ENCODE measurements at places on chromosomes 7 and 10.

GRCh38 chr7:157065046-157065445 lies 54.6 kb upstream of the MNX1 start:
- DNase-seq, result no peak

DNA sequence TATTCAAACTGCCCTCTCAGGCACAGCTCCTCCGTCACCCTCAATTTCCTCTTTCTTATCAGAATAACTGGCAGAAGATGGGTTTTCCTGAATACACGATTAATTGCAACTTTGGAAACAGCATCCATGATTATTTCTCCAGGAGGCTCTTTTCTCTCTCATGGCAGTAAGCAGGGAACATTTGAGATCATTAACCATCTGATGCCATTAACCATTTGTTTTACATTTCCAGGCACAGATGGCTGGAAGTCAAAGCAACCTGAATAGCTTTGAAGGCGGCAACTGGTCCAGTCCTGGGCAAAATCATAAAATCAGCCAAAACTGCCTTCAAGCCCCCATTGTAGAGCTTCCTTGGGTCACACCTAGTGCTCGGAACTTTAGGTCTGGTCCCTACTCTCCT lies 289.5 kb upstream of the AOAH start:
- DNase-seq, result no peak

DNA sequence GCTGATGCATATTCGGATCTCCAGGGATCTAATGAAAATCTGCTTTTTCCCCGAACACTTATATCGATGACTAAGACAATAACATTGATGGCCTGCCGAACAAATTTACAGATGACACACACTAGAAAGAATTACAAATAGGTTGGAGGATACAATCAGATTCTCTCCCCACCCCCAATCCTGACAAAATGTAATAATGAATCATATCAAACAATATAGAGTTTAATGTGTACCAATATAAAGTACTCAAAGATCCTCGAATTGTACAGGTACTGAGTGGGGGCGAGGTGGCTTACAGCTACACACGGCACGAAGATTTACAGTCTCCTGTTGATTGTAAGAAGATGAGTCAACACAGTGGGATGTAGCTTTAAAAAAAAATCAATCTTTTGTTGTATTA lies 182.7 kb upstream of the MKLN1 start:
- no peak for DNase-seq

DNA sequence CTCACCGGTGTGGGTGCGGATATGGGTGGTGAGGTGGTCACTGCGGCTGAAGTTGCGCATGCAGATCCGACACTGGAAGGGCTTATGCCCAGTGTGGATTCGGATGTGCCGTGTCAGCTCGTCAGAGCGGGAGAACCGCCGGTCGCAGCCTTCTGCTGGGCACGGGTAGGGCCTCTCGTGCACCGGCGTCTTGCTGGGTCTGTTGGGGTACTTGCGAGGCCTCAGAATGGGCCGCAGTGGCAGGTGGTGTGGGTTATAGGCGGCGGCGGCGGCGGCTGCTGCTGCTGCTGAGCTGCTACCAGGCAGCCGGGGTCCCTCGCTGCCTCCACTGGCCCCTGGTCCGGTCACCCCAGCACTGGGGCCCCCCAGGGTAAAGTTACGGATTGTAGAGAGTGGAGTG lies 2.7 kb downstream of the EGR2 start:
- DNase-seq, result no peak

GRCh38 chr10:122128357-122128756 lies 139.4 kb downstream of the TACC2 start:
- DNase-seq, result peak; percentile 47

GRCh38 chr7:1679966-1680730 lies 10.1 kb downstream of the ELFN1 start:
- DNase-seq, result no peak

DNA sequence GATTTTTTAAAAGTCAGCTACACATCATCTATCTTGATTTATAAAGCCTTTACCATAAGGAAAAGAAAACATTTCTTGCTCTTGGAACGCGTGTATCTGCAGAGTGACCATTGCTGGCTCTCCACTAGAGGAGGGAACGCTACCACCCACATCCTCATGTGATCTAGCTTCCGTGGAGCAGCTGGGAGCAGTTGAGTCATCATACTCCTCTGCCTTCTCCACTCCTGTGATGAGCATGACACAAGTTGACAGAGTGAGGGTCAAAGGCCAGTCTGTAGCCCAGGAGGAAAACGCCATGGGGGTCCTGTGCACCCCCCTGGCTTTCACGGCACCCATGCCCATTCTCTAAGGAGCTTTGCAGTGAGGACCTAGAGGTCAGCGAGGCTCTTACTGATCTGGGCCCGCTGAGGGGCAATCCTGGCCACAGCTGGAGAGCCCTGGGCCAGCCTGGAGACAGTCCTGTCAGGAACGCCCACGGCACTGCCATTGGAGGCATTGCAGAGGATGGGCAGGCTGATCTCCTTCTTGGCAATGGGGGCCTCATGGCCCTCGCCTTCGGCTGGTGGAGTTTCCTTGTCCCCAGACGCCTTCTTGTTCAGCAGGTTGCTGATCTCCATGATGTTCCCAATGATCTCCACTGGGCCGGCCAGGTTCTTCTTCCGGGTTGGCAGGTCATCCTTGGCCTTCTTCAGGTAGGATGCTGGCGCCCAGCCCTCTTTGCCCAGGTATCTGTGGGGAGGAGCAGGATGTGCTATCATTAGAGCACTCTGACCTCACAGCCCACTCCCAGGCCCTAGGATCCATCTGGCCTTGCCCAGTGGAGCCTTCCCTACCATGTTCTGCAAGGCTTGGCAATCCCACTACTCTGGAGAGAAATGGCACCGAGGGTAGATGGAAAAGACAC lies 119.2 kb downstream of the NEURL1 start:
- peak; percentile 81 for DNase-seq

GRCh38 chr7:27693794-27694193 lies 31.1 kb upstream of the HIBADH start:
- DNase-seq, result peak; percentile 30

DNA sequence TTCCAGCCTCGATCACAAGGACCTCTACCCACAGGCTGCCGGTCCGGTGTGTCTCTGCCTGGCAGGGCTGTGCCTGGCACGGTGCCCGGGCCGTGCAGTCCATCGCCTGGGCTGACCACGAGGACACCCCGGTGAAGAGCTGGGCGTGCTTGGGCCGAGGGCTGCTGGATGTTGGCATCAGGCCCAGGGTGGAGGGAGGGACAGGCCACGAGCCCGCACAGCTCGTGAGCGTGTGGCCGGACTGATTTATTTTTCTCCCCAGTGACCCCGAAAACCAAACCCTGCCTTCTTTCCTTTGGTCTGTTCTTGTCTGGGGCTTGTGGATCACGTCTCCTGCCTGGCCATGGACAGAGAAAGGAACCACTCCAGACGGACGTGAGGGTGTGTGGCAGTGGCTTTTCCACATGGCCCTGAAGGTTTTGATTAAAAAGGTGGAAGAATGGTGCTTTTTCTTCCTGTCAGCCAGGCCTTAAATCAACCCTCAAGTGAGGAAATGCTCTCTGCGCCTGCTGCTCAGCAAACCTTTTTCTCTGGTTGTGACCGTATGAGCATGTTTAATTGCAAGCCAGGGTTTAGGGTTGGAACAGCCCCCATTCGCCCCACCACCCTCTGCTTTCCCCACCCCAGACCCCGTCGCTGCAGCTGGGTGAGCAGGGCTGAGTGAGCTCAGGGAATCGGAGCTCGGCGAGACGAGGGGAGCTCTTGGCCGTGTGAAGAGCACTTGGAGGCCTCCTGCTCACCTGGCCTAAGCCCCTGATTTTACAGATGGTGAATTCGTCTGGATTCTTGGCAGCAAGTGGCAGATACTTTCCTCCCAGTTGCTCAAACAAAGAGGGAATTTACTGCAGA lies 130.1 kb downstream of the RGS10 start:
- DNase-seq, result peak; percentile 96
